ENCODE measurements at places on chromosomes 4 and X. TPM values are rescaled to one million over a fixed set of nuclear protein-coding genes. Genes with fewer than 3 reads are reported as not detected.

DNA sequence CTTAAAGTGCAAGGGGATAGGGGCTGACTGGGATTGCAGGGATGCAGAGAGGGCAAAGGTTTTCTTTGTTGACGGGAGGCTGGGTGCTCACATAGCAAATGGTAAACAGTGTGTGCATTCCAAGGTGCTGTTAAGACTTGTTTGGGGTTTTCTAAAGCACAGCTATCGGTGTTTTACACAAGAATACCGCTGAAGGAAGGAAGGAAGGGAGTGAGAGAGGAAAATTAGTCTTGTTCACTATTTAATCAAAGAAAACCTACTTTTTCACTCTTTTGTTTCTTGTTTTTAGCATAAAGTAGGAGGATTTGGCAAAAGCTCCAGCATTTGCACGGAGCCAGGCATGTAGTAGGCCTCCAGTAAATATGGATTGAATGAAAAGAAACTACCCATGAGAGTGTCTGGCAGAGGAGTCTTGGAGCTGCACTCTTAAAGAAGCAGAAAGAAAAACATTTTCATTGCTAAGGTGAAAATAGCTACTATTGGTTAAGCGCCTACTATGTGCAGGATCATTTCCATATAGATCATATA is 99.7 kb downstream of the FIP1L1 start:
- DNase-seq = no peak

DNA sequence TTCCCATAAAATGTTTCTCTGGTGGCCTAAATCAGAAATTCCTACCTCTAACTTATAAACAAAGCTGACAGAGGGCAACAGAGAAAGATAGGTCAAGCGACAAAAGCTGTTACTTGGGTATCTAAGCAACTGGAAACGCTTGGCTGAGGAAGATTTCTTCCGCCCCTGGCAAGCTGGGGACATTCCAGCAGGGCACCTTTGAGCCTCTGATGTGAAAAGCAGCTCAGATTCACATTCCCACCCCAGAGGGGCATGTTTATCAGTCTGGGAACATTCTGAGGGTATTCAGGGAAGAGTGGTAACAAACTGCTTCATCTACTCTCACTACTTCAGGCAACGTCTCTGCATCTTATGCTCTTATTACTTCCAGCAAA is 3.5 kb upstream of the CDS1 start:
- no peak for DNase-seq

- no peak for DNase-seq
Measured at GRCh38 chrX:49829016-49829415, at the start of gene PAGE4. PAGE4 (plus strand) TSS chrX:49829303; CDS start chrX:49830429, 1,126 bp downstream.

DNA sequence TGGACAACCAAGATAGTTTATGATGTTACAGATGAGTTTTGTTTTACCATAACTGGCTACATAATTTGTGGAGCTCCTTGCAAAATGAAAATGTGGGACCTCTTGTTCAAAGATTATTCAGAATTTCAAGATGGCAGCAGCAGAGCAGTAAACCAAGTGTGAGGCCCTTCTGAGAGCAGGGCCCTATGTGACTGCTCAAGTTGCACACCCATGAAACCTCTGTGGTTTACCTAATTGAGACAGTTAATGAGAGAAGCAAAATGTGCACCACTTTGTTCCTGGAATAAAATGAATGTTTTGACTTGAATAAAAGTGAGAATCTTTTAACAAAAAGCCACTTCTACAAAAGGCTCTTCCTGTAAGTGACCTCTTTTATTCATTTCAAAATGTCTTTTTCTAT is 519.2 kb downstream of the RPA4 start:
- DNase-seq = no peak

- DNase-seq = no peak
Measured at GRCh38 chr4:84366161-84366560, 132.9 kb downstream of the NKX6-1 start.

DNA sequence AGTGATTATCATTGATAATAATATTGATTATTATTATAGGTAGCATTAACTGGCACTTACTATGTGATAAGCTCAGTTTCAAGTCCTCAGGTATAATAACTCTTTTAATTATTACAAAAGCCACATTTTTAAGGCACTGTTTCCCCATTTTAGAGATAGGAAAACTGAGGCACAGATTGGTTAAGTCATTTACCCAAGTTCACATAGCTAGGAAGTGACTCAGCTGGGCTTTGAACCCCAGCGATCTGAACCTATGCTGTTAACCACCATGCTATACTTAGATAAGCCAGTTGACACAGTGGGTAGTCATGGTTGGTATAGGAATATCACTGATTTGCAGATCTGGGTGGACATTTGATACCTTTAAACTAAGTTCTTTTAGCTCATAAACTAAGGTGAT is 110.4 kb downstream of the FRAS1 start:
- DNase-seq = no peak

- no peak for DNase-seq
Measured at GRCh38 chr4:46081674-46082073, 42.2 kb downstream of the GABRG1 start.

GRCh38 chr4:88005076-88005475 is 2.4 kb upstream of the PKD2 start:
- no peak for DNase-seq

DNA sequence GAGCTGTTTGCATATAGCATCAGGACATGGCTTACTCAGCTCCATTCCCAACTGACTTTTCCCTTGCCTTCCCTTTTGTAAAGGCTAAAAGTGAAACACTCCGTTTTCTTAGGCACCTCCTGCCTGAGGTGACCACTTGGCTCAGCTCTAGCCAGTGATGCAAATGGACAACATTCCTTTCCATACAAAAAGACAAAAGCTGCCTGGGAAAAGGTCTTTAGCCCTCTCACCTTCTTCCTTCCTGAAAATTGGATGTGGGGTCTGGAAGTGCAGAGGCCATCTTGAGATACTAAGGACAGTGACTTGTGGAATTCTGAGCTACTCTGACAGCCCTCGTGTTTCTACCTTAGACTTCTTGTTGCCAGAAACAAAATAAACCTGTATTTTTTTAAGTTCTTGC is 27.7 kb upstream of the SFRP2 start:
- no peak for DNase-seq

GRCh38 chr4:78058591-78059523 is 1.7 kb downstream of the FRAS1 start:
- DNase-seq = peak; percentile 11

- DNase-seq = no peak
Measured at GRCh38 chr4:157312702-157313101, 92.2 kb downstream of the GRIA2 start.

DNA sequence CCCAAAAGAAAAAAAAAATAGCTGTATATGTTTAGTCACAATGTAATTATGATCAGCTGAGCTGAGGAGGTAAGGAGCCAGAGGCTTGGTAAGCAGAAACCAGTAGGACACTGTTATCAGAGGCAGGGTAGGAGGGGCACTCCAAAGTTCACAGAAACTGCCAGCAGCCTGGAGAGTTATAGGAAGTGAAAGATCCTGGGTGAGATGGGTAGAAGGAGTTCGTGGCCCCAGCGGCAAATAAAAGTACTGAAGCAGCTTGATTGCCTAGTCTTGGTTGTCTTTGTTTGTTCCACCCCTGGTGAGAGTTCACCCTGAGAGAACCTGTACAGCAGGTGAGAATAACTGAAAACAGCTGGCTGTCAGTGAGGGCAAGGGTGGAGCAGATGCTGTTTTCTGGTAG is 340.8 kb downstream of the ADGRL3 start:
- DNase-seq = peak; percentile 1

- no peak for DNase-seq
Measured at GRCh38 chr4:16694173-16694883, 204.1 kb downstream of the LDB2 start.

DNA sequence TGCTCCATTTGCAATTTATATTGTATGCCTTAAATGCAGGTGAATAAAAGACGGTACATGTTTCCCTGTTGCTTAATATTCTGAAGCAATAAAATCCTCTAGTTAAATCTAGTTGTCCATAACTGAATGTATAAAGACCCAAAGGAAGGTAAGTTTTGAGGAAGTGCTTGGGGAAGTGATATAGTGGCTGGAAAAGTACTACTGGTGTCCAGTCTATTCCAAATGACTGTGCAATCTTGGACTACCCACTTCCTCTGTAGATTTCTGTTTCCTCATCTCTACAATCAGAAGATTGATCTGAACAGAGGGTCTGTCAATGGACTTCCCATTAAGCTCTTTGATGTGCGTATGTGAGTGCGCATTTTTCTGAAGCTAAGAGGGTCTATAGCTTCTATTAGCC is 17.0 kb downstream of the SNCA start:
- DNase-seq = no peak

The CT55 gene
- not detected for total RNA-seq

The AFF2 gene
- 5.9 TPM for total RNA-seq

The F8A2 gene
- not detected for total RNA-seq

The PNMA5 gene
- total RNA-seq = not detected

The ARSJ gene
- not detected for total RNA-seq

The CTAG1A gene
- total RNA-seq = not detected

The ARHGEF38 gene
- not detected for total RNA-seq

Data from CD4-positive, alpha-beta T cell (primary cell).